ENCODE measurements at places on chromosomes 3 and 15. TPM values are rescaled to one million over a fixed set of nuclear protein-coding genes. Genes with fewer than 3 reads are reported as not detected.

Gene SPINK8
- not detected for total RNA-seq

DNA sequence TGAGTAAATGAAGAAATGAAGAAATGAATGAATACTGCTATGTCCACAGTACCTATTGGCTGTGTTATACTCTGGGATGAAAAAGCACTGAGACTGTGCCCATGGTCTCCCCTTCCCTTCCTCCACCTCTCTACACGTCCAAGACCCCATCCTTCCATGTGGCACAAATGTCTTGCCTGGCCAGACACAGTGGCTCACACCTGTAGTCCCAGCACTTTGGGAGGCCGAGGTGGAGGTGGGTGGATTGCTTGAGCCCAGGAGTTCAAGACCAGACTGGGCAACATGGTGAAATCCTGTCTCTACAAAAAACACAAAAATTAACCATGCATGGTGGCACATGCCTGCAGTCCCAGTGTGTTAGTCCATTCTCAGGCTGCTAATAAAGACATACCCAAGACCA, 200.1 kb downstream of the FAM43A start:
- DNase-seq = no peak

DNA sequence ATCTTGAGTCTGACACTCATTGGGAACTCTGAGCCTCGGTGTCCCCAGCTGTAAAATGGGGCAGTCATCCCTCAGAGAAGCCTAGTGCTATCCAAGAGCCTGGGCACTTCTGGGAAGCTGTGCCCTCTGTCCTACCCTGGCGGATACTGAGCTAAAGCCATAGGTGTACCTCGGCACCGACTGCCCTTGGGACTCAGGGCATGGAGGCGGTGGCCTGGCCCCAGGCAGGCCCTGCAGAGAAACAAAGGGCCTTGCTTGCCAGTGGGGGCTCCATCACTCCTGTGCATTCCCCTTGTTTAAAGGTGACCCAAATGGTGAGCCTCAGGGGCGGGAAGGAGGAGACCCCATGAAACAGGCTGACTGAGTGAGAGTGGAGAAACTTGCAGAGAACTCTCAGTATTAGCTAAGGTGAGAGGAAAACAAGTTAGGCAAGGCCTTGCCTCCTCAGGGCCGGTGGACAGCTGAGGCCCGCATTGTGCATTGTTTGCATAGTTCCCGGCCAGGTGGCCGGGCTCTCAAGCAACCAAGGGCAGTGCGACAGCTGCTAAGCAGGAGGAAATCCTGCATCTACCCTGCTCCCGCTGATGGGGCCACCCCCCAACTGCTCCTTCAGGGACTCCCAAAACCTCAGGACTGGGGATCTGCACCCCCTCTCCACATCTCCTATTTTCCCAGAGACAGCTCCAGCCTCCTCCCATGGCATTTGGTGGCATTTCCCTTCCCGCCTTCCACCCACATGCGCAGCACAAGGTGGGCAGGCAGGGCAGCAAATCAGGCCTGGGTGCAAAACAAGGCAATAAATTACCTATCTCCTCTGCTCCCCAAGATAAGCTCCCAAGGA, 4.3 kb downstream of the PFKFB4 start:
- no peak for DNase-seq

GRCh38 chr3:45864760-45865519, 21.4 kb upstream of the CCR9 start:
- no peak for DNase-seq

Gene LMAN1L
- total RNA-seq = not detected

All from fibroblast of villous mesenchyme (primary cell).